Right lung (tissue), 10 donors: ENCODE measurements at places on chromosomes 3 and 15.
A peak's percentile ranks its signal among the peaks of the same experiment; 100 is the strongest.

GRCh38 chr3:149016669-149017541 is 25.6 kb downstream of the GYG1 start:
- DNase-seq: no peak

DNA sequence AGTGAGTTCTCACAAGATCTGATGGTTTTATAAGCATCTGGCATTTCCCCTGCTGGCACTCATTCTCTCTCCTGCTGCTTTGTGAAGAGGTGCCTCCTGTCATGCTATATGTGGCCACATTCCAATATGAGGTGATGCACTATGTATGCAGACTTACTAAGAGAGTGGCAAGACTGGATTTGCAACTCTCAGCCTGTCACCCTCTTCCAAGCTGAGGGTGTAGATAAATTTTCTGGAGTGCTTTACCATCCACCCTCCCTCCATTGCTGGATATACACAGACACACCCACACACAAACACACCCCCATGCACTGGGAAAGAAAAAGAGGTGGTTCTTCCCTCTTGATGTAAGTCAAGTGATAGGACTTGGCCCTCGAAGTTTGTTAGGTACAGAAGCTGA is 30.2 kb upstream of the CHMP2B start:
- DNase-seq: no peak

GRCh38 chr3:146750196-146750595 is 145.1 kb upstream of the PLSCR5 start:
- no peak for DNase-seq

DNA sequence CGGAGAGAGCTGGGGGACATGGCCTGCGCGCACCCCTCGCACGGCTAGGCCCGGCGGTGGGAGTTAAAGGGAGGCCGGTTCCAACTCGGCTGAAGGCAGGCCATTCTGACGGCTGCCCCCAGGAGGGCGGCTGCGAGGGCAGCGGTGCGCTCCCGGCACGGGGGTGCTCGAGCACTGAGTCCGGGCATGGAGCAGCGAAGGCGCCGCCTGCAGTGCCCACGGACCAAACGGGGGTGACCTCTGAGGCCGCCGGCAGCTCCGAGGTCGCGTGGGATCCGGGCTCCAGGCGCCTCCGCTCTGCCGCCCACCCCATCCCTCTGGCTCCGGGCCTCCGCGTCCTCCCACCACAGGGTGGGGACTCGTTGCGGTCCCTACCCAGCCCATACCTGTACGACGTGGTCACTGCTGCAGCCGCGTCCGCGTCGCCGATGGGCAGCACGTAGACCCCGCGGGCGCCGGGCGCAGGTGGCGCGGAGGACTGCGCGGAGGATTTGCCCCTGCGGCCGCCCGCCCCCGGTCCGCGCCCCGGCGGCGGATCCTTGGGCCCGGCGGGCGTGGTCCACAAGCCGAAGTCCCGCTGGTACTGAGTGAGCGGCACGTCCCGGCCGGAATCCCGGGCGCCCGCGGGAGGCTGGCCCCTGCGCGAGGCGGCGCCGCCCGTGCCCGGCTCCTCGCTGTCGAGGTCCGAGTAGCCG is 469 bp downstream of the MAP6D1 start:
- DNase-seq: no peak

DNA sequence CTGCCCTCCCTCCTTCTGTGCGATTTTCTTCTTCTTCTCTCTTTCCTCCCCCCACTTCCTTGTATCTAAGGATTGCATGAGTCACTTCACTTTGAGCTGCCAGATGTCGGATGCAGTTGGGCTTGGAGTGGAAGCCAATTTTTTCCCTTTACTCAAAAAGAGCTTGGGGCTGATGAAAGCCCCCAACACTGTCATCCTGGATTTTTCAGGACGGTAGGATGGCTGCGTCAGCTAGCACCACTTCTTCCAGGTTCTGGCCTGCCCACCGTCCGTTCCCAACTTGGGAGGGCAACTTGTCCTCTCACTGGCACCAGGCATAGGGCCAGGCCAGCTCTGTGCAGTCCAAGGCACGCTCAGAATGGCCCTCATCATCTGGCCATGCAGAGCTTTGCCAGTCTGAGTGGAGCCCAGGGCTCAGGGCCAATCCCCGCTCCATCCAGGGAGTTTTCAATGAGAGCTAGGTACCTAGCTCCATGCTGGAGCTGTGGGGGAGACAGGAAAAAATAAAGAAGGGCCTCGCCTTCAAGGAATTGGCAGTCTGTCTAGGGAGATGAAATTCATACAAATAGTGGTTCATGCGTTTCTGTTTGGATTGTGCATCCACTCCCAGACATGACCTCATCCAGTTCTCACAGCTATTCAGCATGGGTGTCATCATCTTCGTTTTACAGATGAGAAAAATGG is 47.7 kb upstream of the INSYN1 start:
- DNase-seq: peak; percentile 57

- no peak for DNase-seq
Observed at GRCh38 chr3:30984855-30985749, 90.6 kb upstream of the GADL1 start.

- DNase-seq: no peak
Observed at GRCh38 chr3:118171236-118171852, 863.3 kb downstream of the IGSF11 start.

GRCh38 chr3:45056608-45057301 is 30.7 kb downstream of the CLEC3B start:
- DNase-seq: no peak

DNA sequence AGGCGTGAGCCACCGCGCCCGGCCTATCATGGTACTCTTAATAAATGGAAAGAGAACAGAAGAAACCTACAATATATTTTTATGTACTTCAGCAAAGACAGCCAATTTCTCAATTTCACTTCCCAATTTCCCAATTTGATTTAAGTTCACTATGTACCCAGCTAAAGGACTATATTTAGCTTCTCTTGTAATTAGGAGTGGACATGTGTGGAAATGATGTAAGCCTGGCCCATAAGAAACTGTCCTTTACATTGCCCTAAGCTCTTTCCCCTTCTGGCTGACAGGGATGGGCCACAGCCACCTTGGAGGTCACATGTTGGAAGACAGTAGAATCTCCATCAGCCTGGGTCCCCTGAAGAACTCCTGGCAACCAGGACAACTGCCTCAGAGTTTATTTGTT is 6.2 kb downstream of the TMEM39A start:
- no peak for DNase-seq

DNA sequence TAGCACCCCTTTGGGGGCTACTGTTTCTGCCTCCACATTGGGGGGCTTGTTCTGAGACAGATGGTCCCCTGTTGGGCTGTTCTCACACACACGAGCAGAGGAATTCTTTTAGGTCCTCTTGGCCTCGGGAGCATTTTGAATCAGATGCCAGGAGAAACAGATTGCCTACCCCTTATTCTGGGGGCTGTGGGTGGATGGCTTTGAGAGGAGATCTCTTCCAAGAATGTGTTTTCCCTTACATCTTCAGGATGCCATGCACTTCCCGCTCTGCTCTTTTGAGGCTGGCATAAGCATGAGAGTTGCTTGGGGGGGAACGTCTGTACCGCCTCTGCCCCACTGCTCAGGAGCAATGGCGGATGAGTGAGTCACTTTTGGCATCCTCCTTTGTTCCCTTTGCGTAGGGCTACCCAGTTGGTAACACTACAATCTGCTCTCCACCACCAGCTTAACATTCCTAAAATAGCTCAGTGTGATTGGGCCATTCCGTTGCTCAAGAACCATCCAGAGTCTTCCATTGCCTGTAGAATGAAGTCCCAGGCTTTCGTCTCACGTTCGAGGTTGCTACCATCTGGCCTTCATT is 154.4 kb downstream of the RPLP1 start:
- no peak for DNase-seq

DNA sequence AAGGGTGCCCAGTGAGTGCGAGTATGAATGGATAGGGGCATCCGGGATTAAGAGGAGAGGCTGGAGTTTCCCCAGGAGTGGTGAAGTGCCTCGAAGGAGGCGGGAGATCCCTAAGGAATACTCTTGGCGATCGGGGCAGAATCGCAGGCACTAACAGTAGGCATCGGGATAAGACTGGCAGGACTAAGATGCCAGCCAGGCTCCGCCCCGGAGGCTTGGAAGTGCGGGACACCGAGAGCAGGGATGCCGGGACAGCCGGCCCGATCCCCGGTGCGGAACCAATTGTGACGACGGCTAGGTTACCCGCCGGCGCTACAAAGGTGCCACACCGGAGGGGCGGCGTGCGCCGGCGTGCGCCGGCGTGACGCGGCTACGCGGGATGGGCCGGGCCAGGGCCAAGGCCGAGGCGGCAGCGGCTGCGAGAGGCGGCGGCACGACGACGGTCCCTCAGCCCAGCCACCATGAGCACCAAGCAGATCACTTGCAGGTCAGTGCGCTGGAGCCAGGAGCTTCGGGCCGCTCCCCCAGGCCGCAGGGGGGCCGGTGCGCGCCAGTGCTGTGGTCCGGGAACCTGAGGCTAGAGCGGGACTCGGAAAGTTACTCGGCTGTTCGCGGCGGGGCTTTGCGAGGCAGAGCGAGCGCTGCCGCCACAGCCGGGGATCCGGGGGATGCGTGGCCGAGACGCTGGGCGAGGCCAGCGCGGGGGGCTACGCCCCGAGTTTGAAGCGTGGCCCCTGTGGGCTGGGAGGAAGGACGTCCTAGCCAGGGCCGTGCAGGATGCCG is at the start of gene MKRN2:
TSS of gene MKRN2 (plus strand) at position 398 of the 783 bp plus-strand sequence. CDS start at position 462, 64 bp downstream.
- DNase-seq: peak; percentile 91

DNA sequence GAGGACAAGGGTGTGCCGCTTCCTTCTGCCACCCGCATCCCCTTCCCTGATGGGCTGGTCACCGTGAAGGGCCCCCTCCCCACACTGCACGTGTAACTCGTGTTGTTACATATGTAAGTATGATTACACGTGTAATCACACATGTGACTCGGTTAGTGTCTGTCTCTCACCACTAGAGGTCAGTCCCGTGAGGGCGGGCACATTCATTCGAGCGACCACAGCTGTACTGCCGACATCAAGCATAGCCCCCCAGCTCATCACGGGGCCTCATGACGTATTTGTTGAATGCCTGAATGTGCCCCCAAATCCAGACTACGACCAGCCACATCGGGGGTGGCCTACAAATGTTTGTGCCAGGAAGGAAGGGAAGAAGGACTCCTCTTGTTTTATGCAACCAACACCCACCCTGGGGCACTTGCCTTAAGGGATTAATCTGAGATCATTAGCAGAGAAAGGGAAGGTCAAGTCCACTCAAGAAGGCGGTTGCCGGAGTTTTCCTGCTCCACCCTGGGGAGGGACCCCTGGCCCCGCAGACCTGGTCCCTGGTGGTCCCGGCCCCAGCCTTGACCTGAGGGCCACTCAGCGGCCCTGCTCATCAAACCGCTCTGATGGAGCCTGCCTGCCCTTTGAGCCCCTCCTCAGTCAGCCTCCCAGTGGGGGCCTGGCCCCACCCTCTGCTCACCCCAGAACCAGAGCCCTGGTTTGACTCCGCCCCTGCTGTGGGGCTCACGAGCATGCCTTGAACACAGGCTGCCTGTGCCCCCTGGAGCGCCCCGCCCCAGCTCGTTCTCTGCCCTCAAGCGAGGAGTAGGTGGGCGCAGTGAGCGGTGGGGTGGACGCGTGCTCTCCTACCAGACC is 52.8 kb downstream of the RGMA start:
- no peak for DNase-seq

DNA sequence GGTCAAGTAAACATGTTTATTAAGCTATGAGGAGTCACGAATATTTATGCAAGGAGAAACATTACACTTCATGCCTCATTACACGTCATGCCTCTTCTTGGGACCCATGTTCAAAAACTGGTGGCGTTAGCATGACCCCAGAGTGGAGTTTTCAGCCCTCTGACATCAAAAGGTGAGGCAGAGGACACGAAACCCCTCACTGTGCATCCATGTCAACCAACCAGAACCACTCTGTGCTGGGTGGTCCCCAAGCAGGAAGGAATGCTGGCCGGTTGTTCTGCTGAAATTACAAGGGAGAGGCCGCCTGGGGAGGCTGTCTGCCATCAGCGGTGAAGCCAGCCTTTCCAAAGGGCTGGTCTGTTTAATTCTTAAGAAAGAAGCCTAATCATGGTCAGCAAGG is 83.4 kb downstream of the GABRB3 start:
- DNase-seq: no peak

DNA sequence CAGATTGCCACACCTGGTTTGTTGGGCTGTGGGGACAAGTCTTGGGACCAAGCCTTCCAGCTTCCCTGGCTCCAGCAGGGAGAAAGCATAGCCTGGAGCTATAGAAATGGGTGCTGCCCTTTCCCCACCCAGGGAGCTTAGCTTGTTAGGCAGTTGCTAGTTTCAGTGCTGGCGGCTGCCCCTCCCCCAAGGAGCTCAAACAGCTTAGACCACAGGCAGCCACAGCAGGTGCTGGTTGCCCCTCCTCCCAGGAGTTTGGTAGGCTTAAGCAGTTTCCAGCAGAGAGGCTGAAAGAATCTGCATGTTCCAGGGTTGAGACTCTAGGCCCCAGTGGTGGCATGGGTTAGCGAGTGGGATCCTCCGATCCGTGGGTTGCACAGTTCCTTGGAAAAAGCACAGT is 889.7 kb downstream of the IGSF11 start:
- DNase-seq: no peak

DNA sequence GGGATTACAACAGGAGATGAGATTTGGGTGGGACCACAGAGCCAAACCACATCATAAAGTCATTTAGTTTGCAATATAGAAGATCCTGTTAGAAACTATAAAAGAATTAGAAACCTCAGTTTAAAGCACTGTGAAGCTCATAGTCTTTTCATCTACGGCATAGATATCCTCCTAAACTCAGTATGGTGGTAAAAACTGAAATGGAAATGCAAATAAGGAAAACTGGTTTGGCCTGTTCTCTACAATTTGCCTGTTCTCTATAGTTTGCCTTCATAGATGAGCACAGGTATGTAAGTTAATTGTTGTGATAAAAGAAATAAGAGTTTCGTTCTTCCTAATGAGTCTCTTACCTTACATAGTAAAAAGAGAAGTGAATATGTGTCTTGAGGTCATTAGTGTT is 331.6 kb upstream of the ARL6 start:
- DNase-seq: no peak

- peak; percentile 65 for DNase-seq
Observed at GRCh38 chr3:120678331-120678947, 3.6 kb downstream of the HGD start.

- DNase-seq: no peak
Observed at GRCh38 chr15:69973102-69973714, 124.5 kb downstream of the TLE3 start.

GRCh38 chr3:85100316-85100715 is 141.5 kb downstream of the CADM2 start:
- peak; percentile 26 for DNase-seq

GRCh38 chr3:98921957-98922356 is 20.5 kb upstream of the DCBLD2 start:
- no peak for DNase-seq

DNA sequence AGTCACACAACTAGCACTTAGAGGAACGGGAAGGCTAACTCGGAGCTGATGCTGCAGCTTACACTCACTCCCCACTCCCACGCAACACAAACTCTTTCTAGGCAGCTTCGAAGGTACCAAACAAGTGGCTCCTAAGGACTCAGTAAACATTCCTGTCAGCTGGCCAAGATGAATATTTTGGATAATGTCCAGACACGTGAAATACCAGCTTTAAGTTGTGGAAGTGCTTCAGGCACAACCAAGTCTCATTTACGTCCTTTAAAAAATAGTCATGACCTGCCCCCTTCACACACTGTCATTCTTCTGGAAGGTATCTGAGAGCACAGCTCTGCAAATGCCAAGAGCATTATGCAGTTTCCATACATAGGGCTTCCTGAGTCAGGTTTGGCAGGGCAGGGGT is 1005.9 kb upstream of the CFAP20DC start:
- DNase-seq: peak; percentile 23
